ENCODE measurements at places on chromosomes 11 and 22.

GRCh38 chr11:116833816-116834534 is 3.4 kb downstream of the APOA1 start:
- DNase-seq, result no peak

DNA sequence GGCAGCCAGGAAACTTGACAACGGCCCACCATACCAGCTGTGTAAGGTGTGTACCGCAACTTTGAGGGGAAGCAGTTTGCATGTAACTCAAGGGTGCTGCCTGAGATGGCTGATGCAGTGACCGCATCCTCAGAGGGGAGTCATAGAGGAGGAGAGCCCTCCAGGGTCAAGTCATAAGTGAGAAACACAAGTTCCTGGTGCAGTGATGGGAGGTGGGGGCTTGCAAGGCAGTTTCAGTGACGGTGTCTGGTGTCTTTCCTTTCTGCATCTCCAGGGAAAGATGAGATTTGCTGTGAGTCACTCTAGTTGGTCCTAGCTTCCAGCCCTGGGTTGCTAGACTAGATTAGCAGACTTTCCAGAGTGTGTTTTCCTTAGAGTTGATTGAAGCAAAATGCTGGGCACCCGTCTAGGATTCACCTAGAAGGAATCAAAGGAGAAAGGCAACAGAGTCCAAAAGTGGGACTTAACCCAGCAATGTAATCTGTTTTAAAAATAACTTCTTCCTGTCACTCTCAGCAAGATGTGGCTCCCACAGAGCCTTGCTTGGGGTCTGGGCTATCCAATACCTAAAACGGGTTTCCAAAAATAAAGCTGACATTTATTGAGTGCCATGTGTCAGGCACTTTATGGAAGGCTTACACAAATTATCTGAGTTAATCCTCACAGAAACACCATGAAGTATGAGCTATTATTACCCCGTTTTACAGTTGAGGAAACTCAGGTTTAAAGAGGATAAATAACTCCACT is 265.4 kb upstream of the PLET1 start:
- no peak for DNase-seq

DNA sequence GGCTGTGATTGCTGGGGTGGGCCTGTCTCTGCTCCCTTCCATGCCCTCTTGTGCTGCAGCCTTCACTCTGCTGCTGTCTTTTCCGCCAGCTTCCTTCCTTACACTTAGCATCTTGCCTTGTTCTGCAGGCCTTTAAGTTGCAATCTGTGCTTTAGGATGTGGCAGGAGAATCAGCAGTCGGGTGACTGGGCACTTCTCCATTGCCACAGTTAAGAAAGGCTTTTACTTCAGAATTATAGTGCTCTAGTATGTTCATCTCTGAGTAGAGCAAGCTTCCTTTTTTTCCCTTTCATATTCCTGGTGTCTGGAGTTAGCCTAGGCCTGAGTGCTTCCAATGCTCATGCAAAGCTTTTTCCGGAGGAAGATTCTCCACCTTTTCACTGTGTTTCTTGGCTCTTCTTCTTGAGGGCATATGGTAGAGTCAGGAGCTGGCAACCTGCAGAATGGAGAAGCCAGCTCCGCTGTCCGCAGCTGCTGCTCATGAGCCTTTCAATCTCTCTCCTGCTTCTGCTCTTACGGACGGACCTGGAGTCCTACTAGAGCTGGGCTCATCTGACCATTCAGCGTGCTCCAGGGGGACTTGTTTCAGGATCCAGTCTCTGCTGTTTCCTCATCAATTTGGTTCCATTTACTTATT is 20.2 kb downstream of the PPP6R2 start:
- DNase-seq, result no peak

DNA sequence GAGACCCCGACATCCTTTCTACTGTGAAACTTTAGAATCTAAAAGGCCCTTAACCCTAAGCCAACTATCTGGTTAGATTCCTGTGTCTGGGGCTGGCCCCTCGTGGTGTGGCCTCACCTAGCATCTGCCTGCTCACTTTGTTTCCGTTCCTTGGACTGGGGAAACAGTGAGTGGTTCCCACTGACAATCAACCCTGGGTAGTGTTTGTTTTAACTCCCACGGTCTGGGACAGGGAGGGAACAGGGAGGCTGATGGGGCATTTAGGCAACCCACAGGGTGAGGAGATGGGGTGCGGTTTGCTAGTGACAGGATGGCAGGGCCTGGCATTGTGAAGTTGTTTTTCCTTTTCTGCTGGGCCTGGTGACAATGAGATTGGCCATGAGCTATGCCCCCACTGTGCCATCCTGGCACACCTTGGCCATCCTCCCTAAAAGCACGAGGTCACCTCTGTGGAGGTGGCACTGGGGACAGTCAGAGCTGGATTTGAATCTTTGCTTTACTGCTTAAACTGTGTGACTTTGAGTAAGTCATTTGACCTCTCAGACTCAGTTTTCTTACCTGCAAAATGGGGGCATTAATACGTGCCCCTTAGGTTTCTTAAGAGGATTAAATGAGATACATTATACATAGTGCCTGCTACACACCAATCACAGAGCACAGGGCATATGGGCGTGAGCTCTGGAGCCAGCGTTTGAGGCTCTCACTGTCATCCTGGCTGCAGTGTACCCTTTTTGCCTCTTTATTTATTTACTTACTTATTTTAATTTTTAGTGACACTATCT is 31.4 kb downstream of the CHRDL2 start:
- DNase-seq, result no peak

DNA sequence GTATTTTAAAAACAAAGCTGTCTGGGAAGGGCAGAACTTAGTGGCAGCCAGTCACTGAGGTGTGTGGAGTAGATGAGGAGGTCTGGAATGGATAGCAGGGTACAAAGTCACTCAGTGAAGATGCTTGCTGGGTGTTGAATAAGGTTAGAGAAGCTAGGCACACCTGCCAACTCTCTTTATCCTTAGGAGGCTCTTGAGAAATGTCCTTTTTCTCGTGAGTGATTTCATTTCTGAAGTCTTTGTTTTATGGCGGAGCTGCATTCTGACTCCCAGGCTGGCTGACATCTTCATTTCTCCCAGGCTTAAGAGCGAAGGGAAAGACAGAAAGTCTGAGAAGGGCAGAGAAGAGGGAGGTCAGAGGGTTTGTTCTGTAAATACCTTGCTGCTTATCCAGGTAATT is 31.0 kb downstream of the CECR2 start:
- DNase-seq, result no peak

DNA sequence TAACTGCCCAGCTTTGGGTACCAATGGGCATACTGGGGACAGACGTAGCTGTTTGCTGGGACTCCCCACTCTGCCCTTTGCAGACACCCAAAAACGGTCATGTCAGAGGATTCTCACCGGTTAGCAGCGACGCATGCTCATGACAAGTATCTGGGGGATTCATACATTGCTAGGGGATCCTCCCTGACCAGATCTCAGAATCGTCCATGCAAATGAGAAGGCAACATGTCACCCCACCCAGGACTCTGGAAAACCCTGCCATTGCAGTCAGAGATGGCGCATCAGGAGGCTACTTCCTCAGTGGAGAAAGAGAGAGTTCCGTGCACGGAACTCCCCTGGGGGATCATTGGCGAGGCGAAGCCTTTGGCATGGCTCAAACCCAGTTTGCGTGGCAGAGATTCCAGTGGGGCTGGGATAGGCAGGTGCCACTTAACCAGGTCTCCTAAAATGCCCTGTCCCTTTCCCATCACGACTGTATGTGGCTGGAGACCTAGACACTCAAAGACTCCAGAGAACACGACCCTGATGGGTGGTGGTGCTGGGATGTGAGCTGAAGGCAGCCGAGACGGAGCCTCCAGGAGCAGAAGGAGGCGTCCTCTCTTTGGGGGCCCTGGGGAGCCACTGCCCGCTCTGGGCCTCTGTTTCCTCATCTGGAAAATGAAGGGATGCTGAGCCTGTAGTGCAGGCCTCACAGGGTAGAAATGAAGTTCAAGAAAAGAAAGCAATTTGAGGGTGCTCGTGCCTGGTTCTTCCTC is 4.9 kb downstream of the RGL4 start:
- peak; percentile 41 for DNase-seq

DNA sequence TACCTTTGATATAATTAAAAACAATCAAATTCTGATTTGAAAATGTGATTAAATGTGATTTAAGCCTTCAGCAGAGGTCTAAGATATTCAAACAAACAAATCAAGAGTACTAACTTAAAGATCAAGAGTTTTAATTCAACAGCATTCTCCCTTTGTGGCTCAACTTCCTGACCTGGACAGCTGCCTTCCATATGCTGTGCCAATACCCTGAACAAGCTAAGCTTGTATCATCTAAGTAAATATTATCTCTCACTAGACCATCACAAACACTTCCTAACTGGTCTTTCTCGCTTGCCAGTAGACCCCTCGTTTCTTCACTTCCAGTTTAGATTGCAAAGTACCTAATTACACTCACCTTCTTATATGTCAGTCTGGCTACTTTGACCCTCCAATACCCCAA is 35.9 kb upstream of the P4HA3 start:
- DNase-seq, result no peak

DNA sequence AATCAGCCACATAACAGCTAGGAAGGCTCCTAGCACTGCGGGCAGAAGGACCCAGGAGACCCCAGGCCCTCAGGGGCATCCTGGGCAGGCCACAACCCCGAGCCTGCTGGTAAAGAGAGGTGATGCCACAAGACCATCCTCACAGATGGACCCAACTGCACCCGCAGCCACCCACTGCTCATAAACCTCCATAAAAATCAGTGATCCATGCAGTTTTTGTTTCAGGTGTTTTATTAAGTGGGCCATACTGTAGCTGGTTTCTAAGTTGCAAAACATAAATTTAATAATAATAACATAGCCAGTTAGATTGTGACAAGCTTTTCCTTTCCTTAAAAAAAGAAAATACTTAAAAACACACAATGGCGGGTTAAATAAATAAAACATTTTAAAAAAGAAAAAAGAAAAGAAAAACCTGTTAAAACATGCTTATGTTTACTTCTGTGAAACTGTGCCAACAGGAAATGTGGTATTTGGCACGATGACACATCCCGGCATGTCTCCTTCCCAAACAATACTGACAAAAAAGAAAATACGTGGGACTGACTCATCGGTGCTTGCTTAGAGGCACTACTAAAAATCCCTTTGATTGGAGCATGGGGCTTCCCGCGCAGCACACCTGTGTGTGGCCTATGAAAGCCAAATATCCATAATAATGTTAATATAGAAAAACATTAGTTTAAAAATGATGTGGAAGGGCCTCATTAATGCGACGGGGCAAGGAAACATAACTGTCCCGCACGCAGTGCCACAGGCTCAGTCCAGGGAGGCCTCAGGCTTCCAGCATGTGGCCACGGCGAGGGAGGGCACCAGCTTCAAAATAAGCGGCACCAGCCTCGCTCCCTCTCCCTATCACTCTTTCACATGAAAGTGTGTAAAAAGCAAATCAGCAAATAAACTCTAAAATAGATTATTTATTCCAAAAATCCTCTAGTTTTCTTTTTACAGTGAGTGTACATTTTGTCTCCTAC is 47.5 kb upstream of the SCUBE2 start:
- DNase-seq, result no peak

GRCh38 chr11:77661670-77662069 is 24.1 kb upstream of the CLNS1A start:
- no peak for DNase-seq

DNA sequence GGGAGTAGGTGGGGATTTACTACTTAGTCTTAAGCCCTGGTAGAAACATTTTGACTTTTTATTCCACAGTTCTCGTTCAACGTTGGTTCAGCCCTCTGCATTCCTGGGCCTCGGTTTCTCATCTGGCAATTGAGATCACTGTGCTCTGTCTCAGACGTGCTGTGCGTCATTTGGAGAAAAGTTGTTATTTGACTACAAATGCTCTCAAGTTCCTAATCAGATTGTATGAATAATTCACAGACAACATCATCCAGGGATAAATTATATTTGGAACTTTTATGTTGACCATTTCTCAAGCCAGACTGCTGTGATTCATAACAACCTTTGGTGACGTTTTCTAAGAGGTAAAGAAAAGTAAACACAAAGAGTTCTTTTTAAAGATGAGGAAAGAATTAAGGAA is 69.2 kb downstream of the BLID start:
- no peak for DNase-seq

DNA sequence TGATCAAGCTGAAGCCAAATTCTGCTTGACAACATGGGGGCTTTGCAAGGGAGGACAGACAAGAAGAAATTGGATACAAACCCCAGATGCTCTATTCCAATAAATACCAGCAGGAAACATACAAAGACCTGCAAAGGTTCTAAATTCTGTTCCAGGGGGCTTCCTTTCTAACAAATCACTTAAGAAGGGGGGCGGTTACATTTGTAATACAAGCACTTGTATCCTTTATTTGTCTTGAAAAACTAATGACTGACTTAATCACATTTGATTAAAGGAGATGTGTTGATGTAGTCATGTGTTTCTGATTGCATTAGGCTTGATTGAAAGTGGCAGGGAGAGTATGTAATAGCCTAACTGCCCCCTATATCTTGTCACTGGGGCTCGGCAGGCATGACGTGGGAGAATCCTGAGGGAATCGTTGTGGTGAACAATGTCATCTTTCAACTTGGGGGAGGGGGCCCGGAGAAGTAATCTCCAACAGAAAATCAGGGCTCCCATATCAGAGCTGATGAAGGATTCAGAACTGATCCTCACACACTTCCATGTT is 361.7 kb downstream of the INSC start:
- DNase-seq, result no peak
